ENCODE measurements at places on chromosomes 5 and 9.

DNA sequence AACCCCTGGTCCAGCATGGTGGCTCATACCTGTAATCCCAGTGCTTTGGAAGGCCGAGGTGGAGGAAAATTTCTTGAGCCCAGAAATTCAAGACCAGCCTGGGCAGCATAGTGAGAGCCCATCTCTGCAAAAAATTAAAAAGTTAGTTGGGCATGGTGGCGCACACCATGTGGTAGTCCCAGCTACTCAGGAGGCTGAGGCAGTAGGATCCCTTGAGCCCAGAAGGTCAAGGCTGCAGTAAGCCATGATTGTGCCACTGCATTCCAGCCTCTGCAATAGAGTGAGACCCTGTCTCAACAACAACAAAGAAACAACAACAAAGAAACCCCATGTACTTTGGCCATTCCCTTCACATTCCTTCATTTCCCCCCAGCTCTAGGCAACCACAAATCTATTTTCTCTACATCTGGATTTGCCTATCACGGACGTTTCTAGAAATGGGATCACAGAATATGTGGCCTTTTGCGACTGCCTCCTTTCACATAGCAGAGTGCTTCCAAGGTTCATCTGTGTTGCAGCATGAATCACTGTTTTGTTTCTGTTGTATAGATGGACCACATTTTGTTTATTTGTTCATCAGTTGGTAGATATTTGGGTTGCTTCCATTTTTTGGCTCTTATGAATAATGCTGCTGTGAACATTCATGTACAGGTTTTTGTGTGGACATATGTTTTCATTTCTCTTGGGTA lies 17.9 kb downstream of the MIGA2 start:
- DNase-seq = no peak

DNA sequence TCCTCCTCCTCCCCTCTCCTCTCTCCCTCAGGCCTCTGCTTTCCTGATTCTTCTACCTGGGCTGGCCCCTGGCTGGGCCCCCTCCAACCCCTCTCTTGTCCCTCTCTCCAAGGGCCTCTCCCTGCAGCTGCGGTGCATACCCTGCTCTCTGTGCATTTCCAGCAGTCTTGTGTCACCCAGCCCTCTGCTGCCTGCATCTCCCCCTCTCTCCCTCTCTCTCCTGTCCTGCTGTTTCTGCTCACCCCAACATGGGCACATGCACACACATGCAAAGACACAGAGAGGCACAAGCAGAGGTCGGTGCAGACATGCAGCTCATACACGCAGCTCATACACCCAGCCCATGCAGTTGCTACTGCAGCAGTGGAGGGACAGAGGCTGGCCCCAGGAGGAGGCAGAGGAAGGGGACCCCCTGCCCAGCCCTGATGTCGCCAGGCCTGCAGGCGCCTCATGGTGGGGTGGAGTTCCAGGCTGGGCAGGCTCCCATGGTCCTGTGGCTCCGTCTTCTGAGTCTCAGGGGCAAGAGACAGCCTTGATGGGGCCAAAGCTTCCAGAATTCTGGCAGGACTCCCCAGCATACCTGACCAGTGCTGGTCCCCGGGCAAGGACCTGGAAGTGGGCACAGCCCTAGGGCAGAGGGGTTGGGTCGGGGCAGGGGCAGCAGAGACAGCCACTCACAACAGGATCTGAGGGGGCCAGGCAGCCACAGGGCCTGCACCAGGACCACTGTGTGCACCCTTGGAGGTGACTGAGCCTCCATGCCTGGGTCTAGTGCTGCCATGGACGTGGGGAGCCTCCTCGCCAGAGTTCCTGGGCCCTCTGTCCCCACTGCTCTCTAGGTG lies 216.9 kb downstream of the C9orf50 start:
- DNase-seq = peak; percentile 56

- DNase-seq = no peak
These were observed 27.0 kb downstream of the PRUNE2 start for GRCh38 chr9:76878933-76879332.

- DNase-seq = no peak
These were observed 65.6 kb upstream of the CKMT2 start for GRCh38 chr5:81167544-81167943.

GRCh38 chr5:64221911-64222310 lies 56.3 kb downstream of the RNF180 start:
- DNase-seq = no peak

DNA sequence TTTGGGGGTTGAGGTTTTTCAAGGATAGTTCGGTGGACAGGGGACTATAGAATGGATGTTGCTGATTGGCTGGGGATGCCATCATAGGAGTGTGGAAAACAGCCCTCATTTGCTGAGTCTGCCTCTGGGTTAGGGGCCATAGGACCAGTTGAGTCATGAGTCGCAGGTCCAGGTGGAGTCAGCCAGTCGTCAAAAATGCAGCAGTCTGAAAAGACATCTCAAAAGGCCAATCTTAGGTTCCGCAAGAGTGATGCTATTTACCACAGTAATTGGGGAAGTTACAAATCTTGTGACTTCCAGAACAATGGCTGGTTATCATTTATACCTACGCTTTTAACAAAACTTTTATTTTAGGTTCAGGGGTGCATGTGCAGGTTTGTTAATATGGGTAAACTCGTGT lies 276.0 kb upstream of the DMRT1 start:
- no peak for DNase-seq

GRCh38 chr5:38060354-38060753 lies 198.0 kb upstream of the EGFLAM start:
- no peak for DNase-seq

GRCh38 chr5:15927710-15928380 lies 251.7 kb downstream of the MARCHF11 start:
- no peak for DNase-seq

GRCh38 chr9:91817493-91818224 lies 132.4 kb downstream of the ROR2 start:
- DNase-seq = peak; percentile 58

GRCh38 chr9:68672215-68672614 lies 32.8 kb upstream of the PIP5K1B start:
- no peak for DNase-seq

GRCh38 chr5:102211165-102211564 lies 84.9 kb downstream of the SLCO4C1 start:
- no peak for DNase-seq

DNA sequence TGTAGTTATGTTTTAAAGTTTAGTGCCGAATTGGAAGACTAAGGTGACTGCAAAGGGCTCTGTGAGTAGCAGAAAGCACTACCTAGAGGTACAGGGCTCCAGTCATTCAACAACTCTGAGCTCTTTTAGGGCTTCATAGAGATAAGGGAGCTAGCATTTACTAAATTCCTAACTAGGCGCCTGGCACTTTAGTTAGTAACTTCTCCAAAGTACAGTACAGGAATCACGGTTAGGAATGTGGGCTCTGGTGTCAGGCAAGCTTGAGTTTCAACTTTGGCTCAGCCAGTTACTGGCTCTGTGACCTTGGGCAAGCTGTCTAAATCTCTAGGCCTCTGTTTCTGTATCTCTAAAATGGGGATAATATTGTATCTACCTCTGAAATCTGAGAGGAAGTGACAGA lies 115.3 kb downstream of the SLIT3 start:
- no peak for DNase-seq

- DNase-seq = peak; percentile 90
These were observed 11.0 kb upstream of the EXOSC2 start for GRCh38 chr9:130682421-130683121.

DNA sequence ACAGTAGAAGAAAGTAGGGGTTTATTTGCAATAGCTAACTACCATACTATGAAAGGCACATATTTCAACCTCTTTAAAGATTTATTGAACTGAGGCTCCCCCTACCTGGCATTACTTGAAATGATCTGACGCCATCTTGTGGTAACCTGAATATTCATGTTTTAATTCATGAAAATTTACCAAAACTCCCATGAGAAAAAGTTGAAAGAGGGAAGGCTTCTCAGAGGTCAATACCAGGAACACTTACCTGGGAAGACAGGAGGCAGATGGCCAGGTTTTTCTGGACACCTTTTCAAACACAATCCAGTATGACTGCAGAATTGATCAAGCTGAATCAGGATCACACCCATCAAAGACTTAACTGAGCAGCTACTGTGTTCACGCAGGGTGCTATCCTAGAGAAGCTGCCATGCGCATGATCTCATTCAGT lies 9.4 kb downstream of the PRELID2 start:
- DNase-seq = peak; percentile 20

GRCh38 chr9:3855929-3856328 lies 330.1 kb upstream of the RFX3 start:
- DNase-seq = no peak

DNA sequence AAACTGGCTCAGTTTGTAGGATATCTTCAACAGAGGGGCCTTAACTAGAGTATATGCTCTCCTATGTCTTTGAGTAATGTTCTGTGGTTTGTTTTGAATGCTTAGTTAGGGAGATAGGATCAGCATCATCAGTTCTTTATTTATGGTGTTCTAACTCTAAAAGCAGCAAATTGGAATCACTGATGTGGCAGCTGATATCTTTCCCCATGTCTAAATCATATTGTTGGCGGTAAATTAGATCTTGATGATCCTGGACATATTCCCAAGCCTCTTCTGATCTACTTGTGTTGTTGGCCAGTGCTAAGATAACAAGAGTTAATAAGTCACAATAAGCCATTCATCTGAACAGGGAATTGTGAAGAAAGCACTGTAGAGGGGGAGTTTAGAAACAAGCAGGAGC lies 332.4 kb upstream of the DAB2 start:
- no peak for DNase-seq

DNA sequence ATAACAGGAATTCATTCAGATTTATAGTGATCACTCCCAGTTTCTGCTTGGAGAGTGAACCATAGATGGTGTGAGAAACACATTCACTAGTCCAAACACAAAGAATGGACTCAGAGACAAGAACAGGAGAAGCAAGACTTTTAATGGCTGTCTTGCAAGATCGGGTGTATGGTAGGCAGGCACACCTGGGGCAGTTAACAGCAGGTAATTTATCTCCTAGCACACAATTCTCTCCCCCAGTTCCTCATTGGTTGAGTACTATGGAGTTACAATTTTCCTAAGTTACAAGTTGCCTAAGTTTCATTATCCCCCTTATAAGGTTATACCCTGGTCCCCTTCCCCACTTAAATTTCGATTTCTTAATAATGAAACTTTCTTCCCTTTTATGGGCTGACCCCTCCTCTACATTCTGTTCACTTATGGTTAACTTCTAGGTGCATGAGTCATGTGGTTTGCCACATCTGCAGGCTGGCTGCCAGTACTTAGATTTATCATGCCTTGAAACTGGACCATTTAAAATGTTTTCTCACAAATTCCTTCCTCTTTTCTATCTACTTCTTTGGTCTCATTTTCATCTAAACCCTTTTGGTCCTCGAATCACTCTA lies 623.3 kb downstream of the HINT1 start:
- no peak for DNase-seq

- peak; percentile 92 for DNase-seq
These were observed 24.9 kb upstream of the SH3PXD2B start for GRCh38 chr5:172479034-172479783.

GRCh38 chr9:92661743-92662142 lies 8.2 kb downstream of the IPPK start:
- DNase-seq = no peak

- DNase-seq = no peak
These were observed 17.1 kb upstream of the CDC23 start for GRCh38 chr5:138230261-138230660.

- DNase-seq = peak; percentile 34
These were observed 19.4 kb downstream of the PSAT1 start for GRCh38 chr9:78316166-78316892.

DNA sequence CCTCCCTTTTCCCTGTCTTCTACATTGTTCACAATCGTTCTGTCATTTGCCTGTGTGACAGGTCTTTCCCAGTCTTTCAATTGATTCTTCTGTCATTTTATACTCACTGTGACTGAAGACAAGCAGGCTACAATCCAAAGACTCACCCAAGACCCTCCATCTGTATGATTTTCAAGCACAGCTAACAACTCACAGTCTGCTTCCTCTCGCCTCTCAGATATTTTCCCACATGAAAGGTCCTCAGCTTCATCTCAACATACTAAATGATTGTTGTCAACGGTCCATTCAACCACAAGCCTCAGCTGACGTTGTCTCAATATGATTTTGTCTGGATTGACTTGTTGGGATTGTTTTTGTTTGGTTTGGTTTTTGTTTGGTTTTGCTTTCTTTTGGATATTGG lies 346.5 kb downstream of the NFIB start:
- no peak for DNase-seq

- no peak for DNase-seq
These were observed 37.7 kb upstream of the IL7R start for GRCh38 chr5:35819026-35819425.

DNA sequence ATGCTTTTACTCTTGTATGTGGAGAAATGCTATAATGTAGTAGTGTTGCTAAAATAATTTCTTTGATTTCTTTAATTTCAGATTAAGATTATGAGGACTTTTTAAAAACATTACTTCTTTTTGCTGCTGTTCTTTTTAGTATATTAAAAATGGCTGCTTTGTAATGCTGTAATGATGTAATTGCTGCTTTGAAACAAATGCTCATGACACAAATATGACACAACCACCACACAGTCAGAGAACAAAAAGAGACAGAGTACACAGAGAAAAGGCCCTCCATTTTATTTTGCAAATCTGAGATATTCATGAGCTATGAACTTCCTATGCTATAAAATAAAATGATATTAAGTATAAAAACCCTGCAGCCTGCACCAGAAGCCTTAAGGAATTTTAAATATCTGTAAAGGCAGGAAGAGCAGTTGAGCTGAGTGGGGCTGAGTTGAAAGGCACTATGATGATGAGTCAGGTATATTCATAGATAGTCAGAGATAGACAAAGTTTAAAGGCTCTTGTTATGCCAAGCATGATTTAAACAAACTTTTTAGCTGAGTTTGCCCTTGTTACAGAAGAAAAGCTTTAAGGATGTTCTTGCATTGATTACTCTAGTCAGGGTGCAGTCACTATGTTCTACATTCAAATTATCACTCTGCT lies 5.1 kb upstream of the POU5F2 start:
- DNase-seq = no peak

DNA sequence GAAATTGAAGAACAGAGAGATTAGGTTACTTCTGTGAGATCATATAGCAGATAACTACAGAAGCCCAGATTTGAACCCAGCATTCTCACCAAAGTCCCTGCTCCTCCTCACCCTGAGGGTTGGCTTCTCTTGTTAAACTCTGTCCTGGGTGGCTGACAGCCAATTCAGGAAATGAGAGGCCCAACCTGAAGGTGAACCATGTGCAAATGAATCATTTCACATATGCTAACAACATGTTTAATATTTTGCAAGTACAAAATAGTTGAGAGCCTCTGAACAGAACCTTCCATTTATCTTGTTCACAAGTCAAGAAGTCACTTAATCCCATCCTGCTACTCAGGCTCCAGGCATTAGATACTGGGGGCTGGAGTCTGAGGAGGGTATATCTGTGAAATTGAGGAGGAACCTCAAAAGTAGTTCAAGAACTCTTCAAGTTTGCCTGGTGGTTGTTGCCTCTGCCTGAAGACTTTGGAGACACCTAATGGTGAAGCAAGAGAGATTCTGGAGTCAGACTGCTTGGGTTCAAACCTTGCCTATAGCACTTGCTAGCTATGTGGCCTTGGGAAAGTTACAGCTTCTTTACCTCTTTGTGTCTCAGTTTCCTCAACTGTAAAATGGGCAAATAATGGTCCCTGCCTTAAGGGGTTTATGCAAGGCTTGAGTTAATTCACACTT lies 564.0 kb downstream of the PSAT1 start:
- DNase-seq = no peak

- peak; percentile 47 for DNase-seq
These were observed 66.0 kb upstream of the ADAMTS2 start for GRCh38 chr5:179411161-179411841.

Measured in H7 (cell line).